Mesendoderm (in vitro differentiated cells): ENCODE measurements at places on chromosomes 2 and 18.

DNA sequence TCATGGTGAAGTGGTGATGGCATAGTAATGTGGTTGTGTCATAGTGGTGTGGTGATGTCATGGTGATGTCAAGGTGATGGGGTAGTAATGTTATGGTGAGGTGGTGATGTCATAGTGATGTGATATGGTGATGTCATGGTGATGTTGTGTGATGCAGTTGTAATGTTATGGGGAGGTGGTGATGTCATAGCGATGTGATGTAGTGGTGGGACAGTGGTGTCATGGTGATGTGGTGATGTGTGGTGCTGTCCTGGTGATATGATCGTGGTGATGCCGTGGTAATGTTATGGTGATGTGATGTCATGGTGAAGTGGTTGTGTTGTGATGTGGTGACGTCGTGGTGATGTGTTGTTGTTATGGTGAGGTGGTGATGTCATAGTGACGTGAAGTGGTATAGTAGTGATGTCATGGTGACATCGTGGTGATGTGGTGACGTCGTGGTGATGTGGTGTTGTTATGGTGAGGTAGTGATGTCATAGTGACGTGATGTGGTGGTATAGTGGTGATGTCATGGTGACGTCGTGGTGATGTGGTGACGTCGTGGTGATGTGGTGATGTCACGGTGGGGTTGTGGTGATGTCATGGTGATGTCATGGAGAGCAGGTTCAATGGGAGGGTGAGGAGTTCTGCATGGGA lies 242.7 kb upstream of the MYT1L start:
- peak; percentile 55 for DNase-seq

DNA sequence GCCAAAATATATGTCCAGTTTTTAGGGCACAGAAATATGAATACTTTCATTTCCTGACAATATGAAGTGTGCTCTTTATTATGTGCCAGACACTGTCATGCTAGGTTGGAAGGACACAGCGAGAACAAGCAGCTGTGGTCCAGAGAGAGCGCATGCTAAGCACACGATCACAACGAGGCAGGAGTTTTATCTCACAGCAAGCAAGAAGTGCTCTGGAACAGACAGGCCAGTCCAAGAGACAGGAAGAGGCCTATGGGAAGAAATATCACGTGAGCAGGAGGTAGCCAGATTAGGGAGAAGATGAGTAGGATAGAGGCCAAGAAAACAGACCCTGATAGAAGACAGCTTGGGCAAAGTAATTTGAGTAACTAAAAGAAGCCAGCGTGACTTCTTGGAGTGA lies 135.5 kb upstream of the CAB39 start:
- no peak for DNase-seq

DNA sequence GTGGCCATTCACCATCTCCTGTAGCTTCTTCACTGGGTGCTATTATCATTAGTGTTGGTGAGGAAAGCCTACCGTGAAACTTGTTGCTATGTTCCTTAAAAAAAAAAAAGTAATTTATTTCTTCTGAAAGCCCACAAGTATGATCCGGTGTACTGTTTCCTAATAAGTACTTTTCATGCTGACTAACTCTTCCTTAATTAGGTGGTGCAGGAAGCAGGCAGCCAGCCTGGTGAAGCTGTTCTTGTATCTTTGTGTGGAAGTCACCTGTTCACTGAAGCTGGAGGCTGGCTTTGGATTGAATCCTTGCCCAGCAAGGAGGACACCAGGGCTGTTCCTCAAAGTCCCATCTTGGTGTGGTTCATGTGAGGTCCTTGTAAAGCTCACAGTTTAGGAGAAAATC lies 321.7 kb upstream of the THSD7B start:
- DNase-seq: no peak

DNA sequence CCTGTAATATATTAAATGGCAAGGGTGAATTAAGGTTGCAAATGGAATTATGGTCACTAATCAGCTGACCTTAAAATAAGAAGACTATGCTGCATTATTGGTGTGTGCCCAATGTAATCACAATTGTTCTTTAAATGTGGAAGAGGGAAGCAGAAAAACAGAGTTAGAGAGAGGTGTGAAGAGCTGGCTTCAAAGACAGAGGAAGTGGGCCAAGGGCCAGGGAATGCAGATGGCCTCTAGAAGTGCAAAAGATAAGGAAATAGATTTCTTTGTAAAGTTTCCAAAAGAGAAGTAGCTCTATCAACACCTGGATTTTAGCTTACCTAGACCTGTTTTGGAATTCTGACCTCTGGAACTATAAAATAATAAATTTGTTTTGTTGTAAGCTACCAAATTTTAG lies 276.0 kb downstream of the LRRTM1 start:
- peak; percentile 52 for DNase-seq

DNA sequence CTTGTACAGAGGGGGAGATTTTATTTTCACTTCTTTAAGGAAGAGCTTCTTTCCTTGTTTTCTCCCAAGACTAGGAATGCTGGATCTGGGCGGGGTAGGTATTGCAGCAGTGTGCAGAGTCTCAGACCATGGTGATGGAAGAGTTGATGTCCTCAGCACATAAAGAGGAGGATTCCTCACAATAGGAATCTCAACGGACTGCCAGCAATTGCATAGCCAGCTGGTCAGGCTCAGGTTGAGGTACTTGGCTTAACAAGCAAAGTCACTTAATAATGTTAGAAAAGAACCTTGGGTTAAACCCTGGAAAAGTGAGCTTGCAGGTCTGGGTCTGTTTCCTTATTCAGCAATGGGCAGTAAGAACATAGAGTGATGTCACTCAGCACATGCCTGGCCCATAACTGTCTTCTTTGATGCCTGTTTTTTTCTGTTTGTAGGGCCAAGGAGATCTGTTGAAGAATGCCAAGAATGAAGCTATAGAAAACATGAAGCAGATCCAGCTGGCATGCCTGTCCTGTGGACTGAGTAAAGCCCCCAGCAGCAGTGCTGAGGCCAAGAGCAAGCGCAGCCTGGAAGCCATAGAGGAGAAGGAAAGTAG lies 342.1 kb downstream of the PLCL1 start:
- no peak for DNase-seq

- DNase-seq: no peak
Observed at GRCh38 chr2:125643585-125643984, 1012.4 kb upstream of the GYPC start.

- DNase-seq: no peak
Observed at GRCh38 chr2:85591563-85591962, 4.0 kb upstream of the RNF181 start.

- DNase-seq: peak; percentile 31
Observed at GRCh38 chr2:164046040-164046439, 310.2 kb upstream of the FIGN start.

GRCh38 chr18:47777626-47778025 lies 152.8 kb downstream of the SMAD2 start:
- DNase-seq: no peak

DNA sequence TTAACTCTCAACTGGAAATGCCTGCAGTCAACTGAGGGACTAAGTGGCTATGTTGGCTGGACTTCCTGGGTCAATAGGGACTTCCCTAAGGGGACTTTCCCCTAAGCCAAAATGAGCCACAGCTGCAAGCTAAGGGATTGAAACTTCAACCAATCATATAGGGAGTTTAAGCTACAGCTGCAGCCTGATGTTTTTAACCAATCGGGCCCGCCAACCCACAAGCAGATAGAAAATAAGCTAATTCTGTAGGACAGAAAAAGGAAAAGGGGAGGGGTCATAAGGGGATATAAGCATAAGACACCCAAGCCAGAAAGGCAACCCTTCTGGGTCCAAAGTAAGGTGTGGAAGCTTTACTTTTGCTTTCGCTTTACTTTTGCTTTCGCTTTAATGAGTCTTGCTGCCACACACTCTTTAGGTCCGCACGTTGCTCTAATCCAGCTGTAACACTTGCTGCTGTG lies 927.5 kb downstream of the ERBB4 start:
- DNase-seq: no peak

DNA sequence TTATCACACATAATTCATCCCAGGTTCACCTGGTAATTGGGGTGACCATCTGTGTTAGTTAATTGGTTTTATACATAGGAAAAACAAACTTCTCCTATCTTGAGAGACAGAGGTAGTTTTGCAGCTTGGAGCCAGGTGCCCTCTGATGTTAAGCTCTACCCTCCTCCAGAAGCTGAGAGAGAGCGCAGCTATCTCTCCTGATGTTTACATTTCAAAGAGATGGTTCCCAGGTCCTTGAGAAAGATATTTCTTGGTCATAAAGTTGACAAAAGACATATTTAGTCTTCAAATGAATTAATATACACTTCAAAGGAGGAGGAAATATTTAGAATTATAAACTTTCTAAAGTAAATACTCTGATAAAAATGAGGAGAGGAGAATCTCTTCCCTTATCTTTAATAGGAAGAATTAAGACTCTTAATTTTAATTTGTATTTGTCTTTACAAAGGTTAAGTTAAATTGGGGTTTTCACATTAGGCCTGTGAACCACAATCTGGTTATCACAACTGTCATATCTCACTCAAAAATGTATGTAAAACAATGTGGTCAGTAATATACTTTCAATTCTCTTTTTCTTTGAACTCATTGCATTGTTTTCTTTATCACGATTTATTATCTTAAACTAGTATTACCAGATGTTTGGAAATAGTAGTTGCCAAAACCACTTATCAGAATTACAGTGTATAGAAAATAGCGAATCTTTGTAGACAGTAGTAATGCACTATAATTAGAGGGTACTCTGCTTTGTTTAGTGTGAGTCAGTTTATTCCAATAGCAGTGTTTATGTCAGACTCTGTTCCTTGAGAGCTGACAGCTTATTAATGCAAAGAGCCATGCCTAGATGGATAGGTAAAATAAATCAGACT lies 26.8 kb downstream of the SERPINB4 start:
- DNase-seq: peak; percentile 26

- no peak for DNase-seq
Observed at GRCh38 chr18:10482985-10483949, 28.8 kb downstream of the APCDD1 start.

DNA sequence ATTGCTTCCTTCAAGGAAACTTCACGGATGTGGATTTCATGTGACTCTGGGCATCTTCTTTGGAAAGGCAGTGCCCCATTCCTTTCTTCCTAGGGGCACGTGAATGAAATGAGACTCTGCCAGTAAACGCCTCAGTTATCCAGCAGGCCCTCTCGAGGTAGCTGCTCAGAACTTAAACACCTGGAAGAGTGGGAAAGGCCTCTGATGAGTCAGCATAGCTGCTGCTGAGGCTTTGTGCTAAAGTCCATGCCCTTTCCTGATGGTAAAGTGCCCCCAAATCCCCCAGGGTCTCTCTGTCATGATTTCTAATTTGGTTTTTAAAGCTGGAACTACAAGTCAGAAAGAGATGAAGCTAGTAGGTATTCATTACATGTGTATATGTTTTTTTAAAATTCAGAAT lies 3.8 kb downstream of the SLC1A4 start:
- DNase-seq: no peak

GRCh38 chr2:2646433-2647051 lies 315.5 kb upstream of the MYT1L start:
- DNase-seq: peak; percentile 30

DNA sequence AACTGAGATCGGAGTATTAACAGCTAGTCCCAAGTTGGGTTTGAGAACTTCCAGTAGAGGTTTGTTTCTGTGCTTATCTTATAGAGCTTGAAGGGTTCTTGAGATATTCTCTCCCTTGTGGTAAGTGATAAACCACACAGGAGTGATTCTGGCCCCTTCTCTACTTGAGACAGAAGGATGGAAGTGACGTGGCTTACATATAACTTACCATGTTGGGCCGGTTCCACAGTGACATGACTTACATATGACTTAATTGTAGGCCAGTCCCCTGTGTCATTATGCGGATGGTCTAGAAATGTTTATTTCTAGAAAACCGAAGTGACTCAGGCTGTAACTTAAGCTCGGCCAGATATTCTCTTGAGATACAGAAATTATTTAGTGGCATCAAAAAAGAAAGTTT lies 62.7 kb downstream of the TRAPPC12 start:
- DNase-seq: no peak

DNA sequence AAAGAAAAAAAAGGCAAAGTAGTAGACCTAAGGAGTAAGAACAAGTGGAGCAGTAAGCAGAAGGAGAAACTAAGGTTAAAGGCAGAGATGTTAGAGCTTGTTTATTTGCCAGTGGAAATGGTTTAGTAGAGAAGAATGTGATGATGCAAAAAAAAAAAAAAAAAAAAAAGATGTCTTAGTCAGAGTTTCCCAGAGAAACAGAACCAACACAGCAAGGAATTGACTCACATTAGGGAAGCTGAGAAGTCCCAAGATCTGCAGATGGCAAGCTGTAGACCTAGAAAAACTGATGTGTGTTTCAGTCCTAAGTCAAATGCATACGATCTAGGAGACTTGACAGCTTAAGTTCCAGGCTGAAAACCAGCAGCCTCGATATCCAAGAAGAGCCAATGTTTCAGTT lies 1548.8 kb upstream of the LRRTM1 start:
- DNase-seq: peak; percentile 2

GRCh38 chr18:23220355-23220754 lies 85.1 kb downstream of the CABLES1 start:
- DNase-seq: no peak

DNA sequence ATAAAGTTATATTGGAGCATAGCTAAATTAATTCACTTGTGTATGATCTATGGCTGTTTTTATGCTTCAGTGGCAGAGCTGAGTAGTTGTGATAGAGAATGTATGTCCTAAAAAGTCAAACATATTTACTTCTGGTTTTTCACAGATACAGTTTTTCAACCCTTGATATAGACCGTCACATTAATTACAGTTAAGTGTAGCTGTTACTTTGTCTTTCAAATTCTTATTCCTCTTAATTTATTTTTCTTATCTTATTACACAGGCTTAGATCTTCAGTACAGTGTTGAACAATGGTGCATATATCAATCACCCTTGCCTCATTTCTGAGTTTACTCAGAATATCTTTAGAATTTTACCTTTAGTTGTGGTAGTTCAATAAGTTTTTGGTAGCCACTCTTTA lies 12.2 kb upstream of the CYRIA start:
- DNase-seq: no peak
